ENCODE measurements at places on chromosomes 7 and 10.

DNA sequence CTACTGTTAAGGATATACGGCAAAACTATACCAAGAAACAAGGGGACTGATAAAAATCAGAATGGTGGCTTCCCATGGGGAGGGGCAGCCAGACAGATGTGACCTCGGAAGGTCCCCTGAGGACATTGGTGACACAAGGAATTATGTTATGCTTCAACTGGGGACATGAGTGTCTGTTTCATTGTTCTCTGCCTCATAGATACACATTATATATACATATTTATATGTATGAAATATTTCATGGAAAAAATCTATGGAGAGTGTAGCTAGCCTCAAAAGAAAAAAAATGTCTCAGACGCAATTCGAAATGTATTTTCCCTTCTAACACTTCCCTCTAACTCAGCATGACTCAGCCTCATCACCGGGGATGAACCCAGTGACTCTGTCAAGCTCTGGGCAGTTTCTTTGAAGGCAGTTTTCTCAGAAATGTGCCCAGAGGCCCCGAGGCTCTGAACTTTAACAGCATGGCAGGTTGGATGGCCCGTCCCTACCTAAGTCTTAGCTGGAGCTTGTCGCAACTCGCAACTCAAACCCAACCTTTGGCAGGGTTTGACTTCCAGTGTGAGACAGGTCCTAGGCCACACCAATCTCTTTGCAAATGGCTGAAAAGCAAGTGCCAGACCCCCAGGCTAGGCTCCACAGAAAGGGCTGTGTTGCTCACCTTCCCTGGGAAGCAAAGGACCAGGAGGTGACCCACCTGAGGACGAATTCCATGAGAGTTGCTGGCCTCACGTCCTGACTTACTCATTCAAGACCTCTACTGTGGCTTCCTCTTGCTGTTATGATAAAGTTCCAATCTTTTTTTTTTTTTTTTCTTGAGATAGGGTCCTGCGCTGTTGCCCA, 86.9 kb downstream of the CARD11 start:
- DNase-seq, result peak; percentile 60

DNA sequence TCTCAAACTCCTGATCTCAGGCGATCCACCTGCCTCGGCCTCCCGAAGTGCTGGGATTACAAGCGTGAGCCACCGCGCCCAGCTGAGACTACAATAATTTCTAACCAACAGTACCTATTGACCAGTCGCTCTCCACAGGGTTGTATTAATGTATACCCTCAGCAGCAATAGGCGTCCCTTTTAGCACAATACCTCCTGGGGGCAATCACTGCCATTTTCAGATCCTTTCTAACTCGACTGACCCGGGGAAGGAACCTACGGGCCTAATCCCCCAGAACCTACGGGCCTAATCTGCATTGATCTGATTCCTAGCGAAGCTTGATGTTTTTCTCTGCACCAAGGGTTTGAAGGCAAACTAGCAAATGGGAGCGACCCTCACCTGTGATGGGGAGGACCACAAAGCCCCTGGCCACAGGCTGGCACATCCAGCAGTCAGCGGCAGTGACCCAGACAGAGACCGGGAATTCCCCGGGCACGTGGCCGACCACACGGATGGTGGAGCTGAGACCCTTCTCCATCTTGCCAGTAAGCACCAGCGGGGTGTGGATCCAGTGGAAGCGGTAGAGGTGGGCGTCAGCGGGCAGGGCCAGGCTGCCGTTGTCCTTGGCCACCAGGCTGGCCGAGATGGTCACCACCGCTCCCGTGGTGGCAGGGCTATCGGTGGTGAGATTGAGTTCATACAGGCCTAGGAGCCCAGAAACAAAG, 6.9 kb downstream of the TMEM130 start:
- no peak for DNase-seq

DNA sequence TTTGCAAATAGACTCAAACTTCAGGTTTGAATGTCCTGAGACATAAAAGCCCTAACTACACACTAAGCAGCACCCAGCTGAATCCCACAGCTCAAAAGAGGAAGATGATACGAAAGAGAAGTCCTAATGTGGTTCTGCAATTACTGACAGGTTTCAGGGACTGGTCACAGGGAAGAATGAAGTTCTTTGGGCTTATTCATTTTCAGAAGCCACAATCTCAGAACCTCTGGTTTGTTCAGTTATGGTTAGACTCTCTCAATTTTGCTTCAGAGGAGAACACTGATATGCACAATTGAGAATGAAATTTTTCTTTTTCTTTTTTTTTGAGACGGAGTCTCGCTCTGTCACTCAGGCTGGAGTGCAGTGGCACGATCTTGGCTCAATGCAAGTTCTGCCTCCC, 94.6 kb upstream of the FAM180A start:
- DNase-seq, result peak; percentile 21

- no peak for DNase-seq
Observed at GRCh38 chr7:103797647-103798307, 191.7 kb downstream of the RELN start.

GRCh38 chr7:47221826-47222225, 360.1 kb downstream of the TNS3 start:
- DNase-seq, result no peak

GRCh38 chr10:78222096-78222790, 188.6 kb downstream of the RPS24 start:
- no peak for DNase-seq

DNA sequence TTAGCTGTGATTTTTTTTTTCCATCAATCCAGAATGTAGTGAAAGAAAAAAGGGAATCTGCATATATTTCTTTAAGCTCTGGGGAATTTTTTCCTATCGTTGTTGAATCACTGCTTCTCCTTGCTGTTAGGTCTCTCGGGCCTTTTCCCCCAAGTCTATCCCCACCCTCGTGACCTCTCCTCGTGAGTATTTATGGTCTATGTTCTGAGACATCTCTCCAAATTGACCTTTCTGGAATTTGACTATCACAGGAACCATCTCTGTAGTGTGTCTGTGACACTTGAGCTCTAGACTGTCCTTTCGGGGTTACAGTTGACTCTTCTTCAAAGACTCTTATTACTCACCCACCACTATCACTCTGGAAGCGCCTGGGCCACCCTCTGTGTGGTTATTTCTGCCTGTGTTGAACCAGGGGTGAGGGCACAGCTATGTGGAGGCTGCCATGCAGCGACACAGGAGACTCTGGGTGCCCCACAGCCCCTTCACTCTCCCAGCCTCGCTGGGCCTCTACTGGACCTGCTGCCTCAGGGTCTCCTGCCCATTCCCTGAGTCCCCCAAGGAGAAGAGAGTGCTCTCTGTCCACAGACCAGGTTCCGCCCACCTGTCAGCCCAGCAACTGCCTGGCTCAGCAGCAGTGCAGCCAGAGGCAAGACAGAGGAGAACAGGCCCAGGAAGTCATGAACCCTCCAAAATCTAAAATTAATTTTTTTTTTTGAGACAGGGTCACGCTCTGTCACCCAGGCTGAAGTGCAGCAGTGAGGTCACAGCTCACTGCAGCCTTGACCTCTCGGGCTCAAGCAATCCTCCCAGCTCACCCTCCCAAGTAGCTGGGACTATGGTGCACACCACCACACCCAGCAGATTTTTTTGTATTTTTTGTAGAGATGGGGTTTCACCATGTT, 45.7 kb upstream of the PTPRN2 start:
- no peak for DNase-seq

GRCh38 chr10:65751218-65751617, 1174.6 kb upstream of the LRRTM3 start:
- DNase-seq, result no peak

Measured in activated T-cell treated with anti-CD3 and anti-CD28 coated beads, Interleukin-2, amount 50 U/mL, for 72 hours (primary cell).